Suppressor macrophage treated with lipopolysaccharide for 1 hour (primary cell): ENCODE measurements at places on chromosomes 5 and 9.

DNA sequence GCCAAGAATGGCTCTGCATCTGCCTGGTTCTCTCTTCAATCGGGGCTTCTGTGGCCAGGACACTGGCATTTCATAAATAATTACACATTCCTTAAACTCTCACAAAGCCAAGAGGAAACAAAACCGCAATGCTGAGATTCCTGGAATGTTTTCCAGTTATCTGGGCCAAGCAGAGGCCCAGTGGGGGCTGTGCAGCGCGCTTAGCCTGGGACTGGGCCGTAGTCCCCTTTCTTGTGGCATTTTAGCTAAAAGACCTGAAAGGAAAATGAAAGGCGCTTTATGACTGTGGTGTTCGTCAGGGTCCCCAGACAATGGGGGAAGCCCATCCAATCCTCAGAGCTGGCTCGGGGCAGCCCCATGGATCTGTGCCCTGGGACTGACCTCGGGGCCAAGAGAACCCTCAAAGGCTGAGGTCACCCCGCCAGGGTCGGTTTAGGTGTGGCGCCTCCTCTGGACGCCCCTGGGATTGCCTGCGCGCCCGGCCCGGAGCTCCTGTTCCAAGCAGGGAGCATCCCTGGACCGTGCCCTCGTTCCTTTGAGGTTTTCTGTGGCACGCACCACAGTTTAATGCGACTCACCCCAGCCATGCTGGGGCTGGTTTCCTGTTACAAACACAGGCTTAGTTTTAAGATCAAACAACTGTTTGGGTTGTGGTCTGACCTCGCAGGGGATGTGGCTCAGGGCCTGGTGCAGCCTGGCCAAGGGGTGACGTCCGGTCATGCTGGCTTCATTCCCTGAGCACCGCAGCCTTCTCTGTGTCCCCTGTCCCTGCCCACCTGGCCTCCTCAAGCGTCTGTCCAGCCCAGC lies 51.5 kb upstream of the NKD2 start:
- DNase-seq, result no peak

DNA sequence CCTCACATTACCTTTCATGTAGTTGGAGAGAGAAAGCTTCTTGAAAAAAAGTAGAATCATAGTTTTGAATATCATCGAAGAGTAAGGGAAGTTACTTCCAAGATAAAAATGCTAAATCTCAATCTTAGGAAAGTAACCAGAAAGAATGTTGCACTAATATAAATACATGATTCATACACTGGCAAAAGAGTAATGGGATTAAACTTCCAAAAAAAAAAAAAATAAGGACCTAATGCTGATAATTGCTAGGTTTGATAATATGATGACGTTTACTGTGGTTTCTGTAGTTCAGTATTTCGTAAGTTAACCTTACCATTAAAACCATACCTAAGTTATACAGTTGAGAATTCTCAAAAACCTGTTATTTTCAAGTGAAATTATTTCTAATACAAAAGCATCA lies 573.8 kb upstream of the CDH9 start:
- no peak for DNase-seq

DNA sequence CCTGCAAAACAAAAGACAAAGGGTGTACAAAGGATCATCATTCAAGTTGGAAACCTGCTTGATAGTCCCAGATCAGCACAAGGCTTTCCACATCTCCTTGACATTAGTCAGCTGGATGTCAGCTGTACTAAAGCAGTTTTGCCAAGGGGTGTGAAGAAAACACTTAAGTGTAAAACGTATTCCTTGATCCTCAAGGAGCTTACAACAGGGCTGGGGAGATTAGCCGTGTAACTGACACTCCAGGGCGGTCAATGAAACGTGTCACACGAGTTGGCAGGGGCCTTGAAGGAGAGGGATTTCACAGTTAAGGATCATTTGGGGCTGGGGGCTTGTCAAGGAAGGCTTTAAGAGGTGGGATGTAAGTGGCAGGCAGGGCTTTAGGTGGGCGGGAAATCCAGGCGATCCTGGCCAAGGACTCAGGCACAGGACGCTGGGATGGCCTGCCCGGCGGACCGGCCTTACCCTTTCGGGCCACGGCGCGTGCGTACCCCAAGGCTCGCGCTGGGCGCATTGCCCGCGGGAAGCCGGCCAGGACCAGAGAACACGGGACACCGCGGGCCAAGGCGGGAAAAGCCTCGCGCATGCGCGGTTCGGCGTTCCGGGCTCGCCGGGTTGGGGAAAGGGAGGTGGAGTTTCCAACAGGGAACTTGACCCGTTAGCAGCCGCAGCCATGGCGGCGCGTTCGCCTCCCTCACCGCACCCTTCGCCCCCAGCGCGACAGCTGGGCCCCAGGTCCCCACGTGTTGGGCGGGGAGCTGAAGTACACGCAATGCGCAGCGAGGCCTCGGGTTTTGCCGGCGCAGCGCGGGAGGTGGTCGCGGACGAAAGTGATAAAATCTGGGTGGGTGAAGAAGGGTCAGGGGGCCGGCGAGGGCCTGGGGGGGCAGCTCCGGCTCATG lies at the start of gene CNTLN:
Gene CNTLN (plus strand): TSS at position 645 of the 899 bp plus-strand sequence. CDS start 26 bp downstream, at position 671.
- DNase-seq, result peak; percentile 97

DNA sequence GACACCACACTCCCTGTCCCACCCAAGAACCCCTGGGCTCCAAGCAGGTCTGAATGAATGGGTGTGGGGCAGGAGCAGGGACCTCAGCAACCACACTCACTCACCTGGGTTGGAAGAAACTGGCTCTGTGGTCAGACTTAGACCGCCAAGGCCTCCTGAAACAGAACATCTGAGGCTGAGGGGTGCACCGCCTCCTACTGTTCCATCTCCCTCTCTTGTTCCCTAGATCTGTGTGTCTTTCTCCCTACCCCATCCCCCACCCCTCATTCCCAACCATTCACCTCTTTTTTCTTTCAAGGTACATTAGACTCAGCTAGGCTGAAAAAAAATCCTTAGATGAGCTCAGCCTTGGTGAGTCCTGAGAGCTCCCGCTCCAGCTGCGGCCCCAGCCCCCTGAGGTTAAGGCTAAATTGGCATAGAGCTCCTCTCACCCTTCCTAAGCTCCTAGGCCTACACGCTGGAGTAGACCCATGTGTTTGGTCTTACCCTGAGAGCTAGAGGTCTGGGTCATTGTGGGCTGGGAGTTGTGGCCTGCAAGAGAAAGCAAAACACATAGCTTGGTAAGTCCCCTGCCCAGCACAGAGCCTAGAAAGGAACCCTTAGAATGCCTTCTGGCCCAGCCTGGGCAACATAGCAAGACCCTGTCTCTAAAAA lies 4.8 kb downstream of the ECSCR start:
- no peak for DNase-seq

GRCh38 chr5:123671042-123671441 lies 159.1 kb downstream of the CSNK1G3 start:
- DNase-seq, result peak; percentile 53

GRCh38 chr9:110536822-110537221 lies 42.7 kb downstream of the SVEP1 start:
- DNase-seq, result no peak

DNA sequence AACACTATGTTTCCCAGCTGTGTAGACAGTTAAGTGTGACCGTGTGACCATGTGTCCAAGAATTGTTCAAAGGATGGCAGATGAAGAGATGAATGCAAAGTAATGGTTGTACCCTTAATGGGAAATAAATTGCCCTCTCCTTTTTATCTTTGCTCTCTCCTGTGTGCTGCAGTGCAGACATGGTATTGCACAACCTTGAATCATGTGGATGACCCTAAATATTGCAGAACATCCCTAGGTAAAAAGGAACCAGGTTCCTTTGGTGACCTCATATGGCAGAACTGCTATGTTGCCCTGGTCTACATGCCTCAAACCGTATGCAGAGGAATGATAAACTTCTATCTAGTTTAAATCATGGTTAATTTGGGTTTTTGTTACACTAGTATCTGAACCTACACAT lies 81.7 kb upstream of the CTNND2 start:
- DNase-seq, result no peak

DNA sequence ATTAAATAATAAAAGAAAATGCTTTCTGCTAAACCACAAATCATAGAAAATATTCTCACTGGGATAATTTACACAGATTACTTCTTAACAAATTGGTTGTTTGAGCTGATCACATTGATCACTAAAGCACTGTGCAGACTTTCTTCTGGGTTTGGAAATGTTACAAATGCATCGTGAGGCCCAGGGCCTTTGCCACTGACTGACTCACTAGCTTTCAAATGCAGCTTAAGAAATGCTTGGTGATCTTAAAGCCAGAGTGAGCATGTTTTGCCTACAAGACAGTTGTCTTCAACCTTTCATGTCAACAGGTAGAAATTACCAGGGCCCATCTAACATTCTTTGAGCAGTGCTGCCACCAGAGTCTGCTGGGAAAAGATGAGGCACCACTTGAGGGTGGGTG lies 252.3 kb upstream of the ADRA1B start:
- no peak for DNase-seq

- DNase-seq, result peak; percentile 65
These were observed 18.8 kb downstream of the SMIM32 start for GRCh38 chr5:136174021-136174659.

- no peak for DNase-seq
These were observed 87.2 kb downstream of the TLE4 start for GRCh38 chr9:79658926-79659325.

- DNase-seq, result no peak
These were observed 21.1 kb downstream of the SPOCK1 start for GRCh38 chr5:137478043-137478442.

DNA sequence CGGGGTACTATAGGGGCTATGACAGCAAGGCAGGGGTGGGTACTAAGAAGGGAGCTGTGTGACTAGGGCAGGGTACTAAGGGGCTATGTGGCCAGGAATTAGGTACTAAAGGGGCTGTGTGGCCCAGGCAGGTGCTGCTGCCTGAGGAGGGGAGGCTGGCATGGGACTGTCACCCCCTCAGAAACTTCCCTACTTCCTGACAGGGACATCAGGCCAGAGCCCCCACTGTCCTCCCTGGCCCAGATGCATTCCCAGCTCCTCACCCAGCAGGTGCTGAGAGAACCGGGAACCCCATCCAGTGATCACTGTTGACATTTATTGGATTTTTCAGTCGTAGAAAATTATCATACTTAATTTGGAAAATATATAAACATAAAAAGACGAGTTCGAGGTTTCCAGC lies 26.6 kb downstream of the IRX2 start:
- DNase-seq, result no peak

- no peak for DNase-seq
These were observed 466.4 kb downstream of the DMRTA1 start for GRCh38 chr9:22913026-22913425.

- no peak for DNase-seq
These were observed 169.7 kb upstream of the TBCA start for GRCh38 chr5:77945874-77946273.

GRCh38 chr5:132822650-132823480 lies 7.6 kb downstream of the SHROOM1 start:
- no peak for DNase-seq

- no peak for DNase-seq
These were observed 1.7 kb upstream of the POMT1 start for GRCh38 chr9:131500939-131501541.
